ENCODE measurements at places on chromosomes 16 and 17.

DNA sequence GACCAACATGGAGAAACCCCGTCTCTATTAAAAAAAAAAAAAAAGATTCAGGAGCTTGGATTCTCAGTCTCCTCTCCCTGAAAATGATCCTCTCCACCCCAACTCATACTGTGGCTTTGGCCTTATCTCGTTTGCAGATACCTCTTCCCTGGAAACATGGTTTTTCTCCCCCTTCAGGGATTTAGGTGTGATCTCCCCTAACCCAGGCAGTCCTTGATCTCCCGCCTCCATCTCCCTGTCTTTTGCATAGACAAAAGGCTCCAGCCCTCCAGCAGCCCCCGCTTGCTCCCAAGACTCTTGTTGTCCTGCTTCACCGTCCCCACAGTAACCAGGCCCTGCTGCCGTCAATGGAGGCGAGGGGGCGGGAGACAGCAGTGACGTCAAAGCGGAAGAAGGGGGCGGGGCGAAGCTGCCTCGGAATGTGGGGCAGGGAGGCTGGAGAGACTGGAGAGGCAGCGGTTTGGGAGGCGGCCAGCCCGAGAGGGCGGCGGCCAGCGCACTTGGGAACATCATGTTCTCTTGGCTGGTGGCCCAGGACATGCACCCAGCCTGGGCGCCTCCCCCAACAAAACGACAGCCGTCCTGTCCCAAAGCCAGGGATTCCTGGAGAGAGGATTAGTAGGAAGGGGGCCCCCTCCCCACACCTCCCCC lies 1.9 kb upstream of the PER1 start:
- peak; percentile 70 for DNase-seq

DNA sequence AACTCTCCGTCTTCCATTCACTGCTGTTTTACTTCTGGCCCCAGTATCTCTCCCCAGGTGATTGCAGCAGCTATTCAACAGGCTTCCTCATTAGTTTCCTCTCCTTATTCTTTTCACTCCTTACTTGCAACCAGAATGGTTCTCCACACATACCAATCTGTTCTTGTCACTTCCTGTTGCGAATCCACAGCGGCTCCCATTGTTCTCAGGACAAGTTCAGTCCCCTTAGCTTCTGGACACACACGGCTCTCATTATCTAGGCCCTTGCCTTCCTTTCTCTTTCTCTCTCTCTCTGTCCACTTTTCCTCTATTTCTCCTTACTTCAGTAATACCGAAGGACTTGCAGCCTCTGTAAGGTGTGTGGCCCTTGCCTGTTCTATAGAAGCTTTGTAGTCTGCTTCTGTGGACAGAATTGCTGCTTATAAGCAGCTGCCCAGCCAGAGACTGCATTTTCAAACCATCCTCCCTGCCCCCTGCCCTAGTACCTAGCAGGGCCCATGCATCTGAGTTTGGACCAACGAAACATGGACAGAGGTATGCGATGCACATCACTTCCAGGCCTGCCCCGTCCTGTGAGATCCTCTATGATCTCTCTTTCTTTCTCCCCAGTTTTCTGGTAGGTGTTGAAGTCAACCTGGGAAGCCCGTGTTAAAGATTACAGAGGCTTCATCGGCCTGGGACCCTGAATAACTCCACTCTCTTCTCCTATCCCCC lies 45.7 kb downstream of the VAT1L start:
- no peak for DNase-seq

DNA sequence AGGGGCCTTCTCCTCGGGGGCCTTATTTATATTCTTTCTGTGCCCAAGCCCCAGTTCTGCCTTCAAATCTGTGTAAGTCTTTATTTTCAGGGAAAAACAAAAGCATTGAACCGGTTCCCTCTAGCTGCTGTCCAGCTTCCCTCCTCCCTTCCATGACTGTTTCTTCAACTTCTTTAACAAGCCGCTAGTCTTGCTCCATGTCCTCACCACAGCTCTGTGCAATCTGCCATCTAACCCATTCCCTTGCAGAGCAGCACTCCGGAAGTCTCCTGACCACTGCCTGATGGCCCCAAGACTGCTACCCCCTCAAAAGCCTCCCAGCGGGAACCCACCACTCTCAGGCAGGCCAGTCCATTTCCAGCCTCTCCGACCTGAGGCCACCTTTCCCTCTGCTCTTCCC lies 16.9 kb downstream of the EMC8 start:
- no peak for DNase-seq

GRCh38 chr16:82580298-82580890 lies 46.4 kb upstream of the CDH13 start:
- no peak for DNase-seq

DNA sequence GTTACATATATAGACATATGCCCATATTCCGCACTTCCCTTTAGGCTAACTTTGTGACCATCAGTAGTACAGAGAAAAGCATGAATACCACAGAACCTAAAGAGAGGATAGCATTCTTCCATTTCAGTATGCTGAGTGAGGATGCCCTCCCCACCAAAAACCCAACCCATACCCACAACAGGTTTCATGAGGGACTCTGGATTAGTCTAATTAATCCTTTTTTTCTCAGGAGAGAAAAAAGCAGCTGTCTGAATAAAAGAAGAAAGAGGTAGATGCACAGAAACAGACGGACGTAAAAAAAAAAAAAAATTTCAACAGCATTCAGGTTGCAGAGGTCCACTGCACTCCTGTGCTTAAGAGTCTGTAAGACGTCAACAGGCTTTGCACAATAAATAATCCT lies 6.7 kb downstream of the MMD start:
- DNase-seq: no peak

DNA sequence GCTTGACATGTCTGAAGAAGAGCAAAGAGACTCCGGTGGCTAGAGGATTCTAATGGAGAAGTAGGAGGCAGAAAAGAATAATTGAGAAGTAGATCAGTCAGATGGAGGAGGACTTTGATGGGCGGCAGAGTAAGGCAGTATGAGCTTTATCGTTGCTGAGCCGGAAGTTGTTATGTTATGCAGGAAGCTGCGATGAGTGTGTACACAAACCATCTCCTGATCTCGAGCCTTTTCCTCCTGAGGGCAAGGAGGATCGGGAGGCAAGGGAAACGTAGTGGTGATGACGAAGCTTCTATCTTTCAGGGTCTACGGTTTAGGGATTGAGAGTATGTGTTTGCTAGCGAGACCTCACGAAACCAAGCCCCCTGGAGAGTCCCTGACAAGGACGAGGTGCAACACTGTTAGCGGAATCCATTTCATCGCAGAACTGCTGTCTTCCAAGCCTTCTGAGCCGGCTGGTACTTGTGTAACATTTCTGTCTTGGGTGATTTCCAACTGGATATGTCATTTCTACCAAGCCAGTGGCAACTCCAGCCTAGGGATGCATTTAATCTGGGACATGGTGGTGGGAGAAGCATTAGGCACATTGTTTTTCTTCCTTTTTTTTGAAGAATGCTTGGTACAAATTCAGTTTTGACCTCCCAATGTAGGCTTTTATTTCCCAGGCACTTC lies 45.5 kb downstream of the RBFOX1 start:
- DNase-seq: no peak

GRCh38 chr16:75909746-75910145 lies 183.5 kb upstream of the CPHXL start:
- no peak for DNase-seq

- no peak for DNase-seq
Observed at GRCh38 chr16:272633-273546, 2.9 kb downstream of the RGS11 start.

DNA sequence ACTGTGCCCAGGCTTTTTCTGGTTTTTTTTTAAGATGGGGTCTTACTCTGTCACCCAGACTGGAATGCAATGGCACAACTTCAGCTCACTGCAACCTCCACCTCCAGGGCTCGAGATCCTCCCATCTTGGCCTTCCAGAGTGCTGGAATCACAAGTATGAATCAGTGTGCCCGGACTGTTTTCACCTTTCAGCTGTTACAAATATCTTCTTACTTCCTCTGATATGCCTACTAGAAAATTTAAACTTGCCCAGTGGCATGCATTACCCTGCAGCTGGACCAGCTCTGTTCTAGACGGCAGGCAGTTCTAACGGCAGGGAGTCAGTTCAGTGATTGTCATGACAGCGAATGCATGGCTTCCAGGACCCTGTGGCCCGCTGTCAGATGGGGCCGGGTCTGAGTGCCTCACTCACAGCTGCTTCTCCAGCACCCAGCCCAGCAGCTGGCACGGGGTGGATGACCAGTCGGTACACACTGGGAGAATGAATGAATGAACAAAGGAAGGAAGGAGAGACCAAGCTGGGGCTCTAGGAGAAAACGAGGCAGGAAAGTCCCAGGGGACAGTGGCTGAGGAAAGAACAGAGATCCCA lies 28.0 kb upstream of the LITAF start:
- DNase-seq: no peak

DNA sequence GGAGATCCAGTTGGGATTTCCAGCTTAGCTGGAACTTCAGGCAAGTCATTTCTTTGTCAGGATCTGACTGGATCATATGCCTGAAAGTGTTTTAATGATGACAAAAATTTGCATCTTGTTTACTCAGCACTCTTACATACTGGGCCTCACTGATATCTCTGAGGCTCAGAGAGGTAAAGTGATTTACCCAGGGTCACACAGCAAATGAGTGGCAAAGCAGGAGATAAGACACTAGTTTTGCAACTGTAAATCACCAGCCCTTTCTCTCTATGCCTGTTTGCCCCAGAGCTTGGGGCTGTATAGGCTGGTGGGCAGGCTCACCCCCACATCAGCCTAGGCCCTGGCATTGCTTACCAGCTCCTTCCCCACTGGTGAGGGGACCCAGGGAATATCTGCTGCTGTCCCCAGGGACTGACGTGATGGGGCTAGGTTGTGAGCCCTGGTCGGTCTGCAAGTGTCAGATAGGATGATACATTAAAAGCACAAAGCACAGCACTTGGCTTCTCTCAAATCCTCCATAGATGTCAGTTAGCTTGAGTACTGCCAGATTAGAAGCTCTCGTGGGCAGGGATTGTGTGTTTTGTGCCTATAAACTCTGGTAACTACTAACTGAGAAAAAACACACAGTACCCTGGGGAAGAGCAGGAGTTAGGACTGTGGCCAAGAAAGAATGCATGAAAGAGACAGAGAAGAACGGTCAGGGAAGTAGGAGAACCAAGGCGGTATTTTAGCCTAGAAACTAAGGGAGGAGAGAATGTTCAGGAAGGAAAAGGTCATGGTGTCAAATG lies 165.4 kb downstream of the COPRS start:
- DNase-seq: no peak

DNA sequence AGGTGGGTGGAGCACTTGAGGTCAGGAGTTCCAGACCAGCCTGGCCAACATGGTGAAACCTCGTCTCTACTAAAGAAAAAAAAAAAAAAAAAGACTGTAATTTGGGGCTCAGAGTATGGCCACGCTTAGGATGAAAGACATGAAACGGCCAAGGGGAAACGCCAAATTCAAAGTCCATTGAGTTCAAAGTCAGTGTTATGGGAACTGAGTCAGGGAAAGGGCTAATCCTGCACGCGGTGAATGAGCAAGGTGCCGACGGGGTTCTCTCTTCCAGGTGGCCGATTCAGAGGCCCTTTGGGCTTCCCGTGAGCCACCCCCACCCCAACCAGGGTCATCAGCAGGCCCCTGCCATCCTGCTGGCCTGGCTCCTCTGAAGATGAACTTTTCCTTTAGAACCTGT lies 7.5 kb upstream of the OSGIN1 start:
- no peak for DNase-seq

DNA sequence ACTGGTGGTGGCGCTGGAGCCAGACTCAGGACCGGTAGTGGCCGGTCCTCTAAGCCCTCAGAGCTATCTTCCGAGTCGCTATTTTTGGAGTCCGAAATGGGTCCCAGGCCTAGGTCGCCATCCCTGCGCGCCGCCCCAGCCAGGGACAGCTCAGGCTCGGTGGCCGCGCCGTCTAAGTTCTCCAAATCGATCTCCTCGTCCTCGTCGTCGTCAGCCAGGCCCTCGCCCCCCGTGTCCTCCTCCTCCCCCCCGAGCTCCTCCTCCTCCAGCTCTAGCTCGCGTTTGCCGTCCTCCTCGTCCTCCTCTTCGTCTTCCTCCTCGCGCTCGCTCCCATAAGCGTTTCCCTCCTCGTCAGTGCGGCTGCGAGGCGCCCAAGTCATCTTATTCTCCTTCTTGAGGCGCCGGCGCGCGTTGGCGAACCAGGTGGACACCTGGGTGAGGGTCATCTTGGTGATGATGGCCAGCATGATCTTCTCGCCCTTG lies 1.6 kb downstream of the IRX3 start:
- peak; percentile 29 for DNase-seq

DNA sequence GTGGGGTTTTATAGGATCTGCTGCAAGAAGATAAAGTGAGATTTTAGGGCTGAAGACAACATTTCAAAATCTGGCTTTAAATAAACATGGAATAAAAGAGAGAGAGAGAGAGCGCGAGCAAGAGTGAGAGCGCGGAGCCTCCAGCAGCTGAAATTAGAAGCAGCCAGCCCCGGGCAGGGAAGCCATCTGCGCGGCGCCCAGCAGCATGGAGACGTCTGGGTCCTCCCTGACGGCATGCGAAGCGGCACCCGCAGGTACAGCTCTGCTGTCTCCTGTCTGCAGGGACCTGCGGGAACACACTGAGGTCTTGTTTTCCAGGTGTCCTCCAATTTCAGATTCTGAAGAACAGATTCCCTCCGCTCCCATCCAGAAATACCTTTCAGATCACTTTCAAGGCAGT lies 7.9 kb upstream of the BAIAP2 start:
- DNase-seq: no peak

GRCh38 chr17:8020776-8021564 lies 17.9 kb upstream of the ALOX15B start:
- no peak for DNase-seq

DNA sequence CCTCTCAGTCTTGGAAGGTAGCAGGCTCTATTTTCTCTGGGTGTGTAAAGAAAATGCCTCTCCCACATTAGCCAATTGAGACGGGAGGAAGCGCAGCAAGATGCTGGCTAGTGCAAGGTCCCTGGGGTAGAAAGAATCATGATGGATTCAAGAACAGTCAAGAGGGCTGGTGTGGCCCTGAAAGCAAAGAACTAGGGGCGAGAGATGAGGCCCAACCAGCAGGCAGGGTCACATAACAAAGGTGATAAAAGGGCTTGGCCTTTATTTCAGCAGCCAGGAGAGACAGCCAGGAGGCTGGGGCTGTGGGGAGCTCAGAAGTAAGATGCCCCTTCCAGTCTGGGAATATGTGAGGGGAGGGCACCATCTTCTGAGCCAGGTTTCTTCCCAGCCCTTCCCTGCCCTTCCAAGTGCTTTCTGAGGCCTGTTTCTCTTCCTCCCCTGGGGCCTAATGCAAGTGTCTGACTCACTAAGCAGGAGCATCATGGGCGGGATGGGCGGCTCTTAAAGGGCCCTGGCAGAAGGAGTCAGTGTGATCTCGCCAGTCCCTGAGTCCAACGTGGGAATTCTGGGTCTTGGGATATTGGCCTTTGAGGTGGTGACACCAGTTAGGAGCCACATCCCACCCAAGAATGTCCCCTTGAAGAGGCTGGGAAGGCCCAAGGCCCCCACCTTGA lies 3.9 kb upstream of the NLRC5 start:
- peak; percentile 20 for DNase-seq

GRCh38 chr16:16164243-16164642 lies 59.1 kb downstream of the ABCC6 start:
- no peak for DNase-seq
